Activated CD4-positive, alpha-beta T cell treated with anti-CD3 and anti-CD28 coated beads for 36 hours (primary cell): ENCODE measurements at places on chromosomes 13 and 19.
A peak's percentile ranks its signal among the peaks of the same experiment; 100 is the strongest.

DNA sequence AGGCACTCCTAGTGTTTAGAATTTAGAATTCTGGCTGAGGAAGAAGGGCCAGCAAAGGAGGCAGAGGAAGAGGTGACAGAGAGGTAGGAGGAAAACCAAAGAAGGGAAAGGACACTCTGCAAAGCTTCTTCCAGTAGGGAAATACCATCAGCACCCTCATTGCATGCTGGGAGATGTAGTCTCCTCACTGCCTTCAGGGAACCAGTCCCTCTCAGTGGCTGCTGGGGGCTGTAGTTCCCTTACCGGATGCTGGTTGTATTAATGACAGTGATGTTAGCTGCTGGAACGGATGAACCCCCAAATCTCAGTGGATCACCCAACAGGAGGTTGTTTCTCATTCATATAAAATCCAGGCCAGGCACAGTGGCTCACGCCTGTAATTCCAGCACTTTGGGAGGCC lies 10.1 kb downstream of the GRIN2D start:
- DNase-seq: peak; percentile 66

DNA sequence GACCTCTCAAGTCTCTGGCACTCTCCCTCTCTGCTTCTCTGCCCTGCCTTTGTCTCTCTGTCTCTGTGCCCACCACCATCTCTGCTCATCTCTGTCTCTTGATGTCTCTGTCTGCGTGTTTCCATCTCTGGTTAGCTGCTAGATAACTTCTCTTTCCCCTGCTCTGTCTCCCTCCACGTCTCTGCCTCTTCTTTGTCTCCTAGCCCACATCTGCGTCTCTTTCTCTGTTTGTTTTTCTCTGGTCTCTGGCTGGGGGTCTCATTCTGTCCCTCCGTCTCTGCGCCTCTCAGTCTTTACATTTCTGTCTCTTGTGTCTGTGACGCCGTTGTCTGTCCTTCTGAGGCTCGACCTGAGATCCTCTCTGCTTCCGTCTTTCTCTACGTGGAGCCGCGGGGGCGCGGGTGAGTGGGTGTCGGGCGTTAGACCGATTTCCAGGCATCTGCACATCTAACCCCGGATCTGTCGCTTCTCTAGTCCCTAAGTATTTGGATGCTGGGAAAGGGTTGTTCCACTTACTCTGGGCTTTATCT lies 386 bp downstream of the GIPR start:
- peak; percentile 61 for DNase-seq

DNA sequence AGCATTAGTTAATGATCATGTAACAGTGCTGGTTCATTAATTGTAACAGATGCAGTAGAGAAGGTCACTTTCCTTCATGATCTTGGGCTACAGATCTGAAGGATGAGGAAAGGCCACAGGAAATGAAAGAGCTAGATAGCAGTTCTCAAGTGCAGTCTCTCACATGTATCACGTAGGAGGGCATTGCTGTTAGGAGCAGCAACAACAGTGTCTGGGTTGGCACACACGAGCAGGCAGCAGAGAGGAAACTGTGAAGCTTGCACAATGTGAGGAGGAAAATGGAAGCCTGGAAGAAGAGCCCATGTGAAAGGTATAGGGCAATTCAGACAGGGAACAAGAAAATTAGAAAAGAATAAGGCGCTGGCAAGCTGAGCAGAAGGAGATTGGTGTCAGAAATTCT lies 1741.5 kb downstream of the PCDH9 start:
- DNase-seq: no peak

GRCh38 chr19:42279902-42280814 lies 11.1 kb downstream of the CIC start:
- peak; percentile 92 for DNase-seq

GRCh38 chr13:45200701-45201232 lies at the start of gene KCTD4:
TSS of gene KCTD4 (minus strand) at chr13:45201045. CDS start at chr13:45194567, 6,478 bp downstream.
- no peak for DNase-seq

- DNase-seq: peak; percentile 50
Measured at GRCh38 chr19:40229484-40229883, 3.0 kb upstream of the CCNP start.

GRCh38 chr19:37902668-37903067 lies 3.7 kb downstream of the WDR87 start:
- DNase-seq: peak; percentile 93

GRCh38 chr13:26255115-26255514 lies 1.2 kb downstream of the CDK8 start:
- no peak for DNase-seq

DNA sequence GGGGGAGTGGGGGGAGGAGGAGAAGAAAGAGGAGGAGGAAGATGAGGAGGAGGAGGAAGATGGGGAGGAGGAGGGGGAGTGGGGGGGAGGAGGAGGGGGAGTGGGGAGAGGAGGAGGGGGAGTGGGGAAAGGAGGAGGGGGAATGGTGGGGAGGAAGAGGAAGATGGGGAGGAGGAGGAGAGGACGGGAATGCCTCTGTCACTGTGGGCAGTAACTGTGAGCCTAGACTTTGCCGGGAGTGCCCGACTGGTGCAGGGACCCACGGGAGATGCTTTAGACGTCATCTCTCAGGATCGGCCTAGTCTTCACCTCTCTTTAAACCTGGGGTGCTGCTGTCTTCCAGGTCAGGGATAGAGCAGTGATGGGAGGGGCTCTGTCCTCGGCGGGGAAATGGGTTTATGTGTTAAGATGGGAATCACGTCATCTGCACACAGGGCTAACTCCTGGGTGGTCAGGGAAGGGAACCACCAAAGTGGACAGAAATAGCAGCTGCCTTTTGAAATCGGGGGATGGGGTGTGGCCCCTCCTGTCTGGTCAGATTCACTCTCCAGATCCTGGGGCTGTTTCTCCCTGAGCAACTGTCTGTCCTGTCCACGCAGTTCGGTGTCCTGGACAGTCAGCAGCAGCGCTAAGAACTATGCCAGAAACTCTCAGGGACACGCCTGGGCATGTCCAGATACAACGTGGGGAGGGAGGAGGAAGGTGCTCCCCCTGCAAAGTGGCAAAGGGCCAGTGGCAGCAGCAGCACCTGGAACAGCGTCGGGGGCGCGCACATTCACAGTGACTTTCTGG lies 26.9 kb downstream of the GAS6 start:
- no peak for DNase-seq

GRCh38 chr13:33640832-33641231 lies 177.1 kb upstream of the RFC3 start:
- no peak for DNase-seq

- no peak for DNase-seq
Measured at GRCh38 chr13:94556041-94556440, 39.9 kb downstream of the TGDS start.

GRCh38 chr19:30908262-30908771 lies 440.9 kb downstream of the TSHZ3 start:
- no peak for DNase-seq

- DNase-seq: peak; percentile 36
Measured at GRCh38 chr19:18477042-18477779, 39.3 kb upstream of the ISYNA1 start.

GRCh38 chr19:28556371-28556770 lies 656.6 kb downstream of the UQCRFS1 start:
- DNase-seq: no peak

GRCh38 chr13:113964251-113964995 lies 9.5 kb downstream of the C13orf46 start:
- DNase-seq: no peak

GRCh38 chr13:44523146-44524015 lies 52.7 kb downstream of the TSC22D1 start:
- DNase-seq: no peak

DNA sequence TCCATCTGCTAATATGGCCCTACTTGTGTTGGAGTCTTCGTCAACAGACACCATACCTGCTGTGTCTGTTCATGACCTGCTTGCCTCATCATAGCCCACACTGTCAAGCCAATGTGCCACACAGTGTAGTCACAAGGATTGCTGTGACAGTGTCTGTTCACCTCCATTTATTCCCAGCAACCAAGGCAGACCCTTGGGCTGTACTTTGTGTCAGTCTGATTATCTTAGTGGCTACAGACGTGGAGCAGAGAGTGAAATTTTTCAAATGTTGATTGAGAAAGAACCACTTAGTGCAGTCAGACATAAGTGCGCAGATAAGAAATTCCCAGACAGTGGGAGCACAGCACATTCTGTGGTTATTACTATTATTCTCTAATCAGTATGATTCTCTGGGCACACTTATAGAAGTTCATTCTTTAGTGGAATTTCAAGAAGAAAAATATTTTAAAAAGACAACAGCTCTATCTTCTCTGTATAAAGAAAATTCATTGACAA lies 184.6 kb downstream of the GPC6 start:
- no peak for DNase-seq

DNA sequence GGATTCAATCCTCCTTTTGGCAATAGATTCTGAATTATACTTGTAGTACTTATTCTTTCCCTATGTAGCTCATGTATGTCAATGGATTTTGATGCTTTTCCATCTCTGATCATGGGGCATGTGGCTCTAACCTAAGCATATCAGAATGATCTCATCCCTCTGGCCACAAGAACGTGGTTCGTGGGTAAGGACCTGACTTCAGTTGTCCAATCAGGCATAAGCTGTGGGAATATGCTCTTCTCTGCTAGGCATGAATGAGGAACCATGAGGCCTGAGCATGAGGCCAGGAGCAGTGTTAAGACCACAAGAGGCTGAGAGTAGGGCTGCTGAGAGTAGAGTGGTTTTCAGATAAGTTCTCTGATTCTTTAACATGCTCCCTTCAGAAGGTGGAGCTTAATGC lies 292.4 kb upstream of the TSHZ3 start:
- DNase-seq: no peak

DNA sequence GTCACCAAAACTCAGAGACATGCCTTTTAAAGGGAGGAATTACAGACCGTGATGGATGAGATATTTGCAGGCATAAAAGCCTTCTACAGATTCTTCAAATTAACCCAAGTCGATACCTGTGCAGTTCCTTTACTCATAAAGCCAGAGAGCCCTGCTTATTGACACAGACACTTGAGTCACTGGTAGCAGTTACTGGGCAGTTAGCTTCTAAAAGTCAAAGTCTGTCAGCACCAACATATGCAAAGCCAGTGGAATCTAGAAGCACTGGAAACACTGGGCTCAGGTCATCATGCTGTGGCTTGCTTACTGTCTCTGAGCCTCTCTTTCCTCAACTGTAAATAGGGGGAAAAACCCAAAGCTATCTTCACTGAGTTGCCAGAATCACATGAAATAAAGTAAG lies 25.7 kb upstream of the LRCH1 start:
- DNase-seq: no peak

GRCh38 chr19:10566408-10566657 lies 523 bp upstream of the KRI1 start:
- no peak for DNase-seq

GRCh38 chr13:99688776-99689175 lies 187.5 kb downstream of the TM9SF2 start:
- no peak for DNase-seq

DNA sequence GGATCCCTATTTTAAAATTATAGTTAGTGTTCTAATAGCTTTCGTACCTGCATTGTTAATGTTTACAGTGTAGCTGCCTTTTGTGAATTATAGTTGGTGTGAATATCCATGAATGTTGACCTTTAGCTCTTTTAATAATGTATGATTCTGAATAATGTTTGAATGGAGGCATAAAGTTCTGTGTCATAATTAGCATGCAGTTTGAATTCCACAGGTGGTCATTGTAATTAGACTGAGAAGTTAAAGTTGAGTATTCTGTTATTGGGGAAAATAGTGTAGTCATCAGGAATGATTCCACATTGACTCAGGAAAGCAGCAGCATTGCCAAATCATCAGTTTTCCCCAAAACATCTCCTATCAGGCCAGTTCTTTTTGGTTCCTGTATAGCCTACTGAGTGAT lies 12.1 kb downstream of the GPR18 start:
- DNase-seq: no peak

DNA sequence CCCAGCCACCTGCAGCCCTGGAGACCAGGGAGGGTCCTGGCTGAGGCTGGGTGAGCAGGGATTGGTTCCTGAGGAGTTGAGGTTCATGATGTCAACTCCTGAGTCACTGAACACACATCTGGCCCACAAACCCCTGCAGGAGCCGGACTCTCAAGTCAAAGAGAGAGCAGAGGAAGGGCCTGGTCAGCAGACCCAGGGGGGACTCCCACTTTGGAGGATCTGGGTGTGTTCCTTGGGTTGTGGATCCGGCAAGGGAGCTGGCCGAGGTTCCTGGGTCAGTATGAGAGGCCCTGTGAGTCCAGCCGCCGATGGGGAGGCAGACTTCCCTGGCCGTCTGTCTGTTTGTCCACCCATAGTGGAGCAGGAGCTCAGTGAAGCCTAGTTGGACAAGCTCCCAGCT lies 4.0 kb downstream of the SLC7A10 start:
- DNase-seq: no peak

GRCh38 chr19:7177926-7178325 lies 108.4 kb downstream of the ZNF557 start:
- DNase-seq: no peak

DNA sequence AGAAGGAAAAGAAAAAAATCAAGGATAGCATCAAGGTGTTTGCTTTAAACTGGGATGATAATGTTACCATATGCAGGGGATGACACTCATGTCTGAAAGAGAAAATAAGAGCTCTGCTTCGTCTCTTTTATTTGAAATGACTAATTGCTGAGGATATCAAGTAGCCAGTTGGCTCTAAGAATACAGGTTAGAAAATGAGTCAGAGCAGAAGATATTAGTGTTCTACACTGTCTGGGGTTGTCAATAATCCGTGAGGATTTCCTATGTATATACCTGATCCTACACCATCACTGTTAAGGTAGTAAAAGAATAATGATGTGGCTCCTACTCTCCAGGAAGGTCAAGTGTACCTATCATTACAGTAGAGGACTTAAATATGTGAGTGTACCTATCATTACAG lies 562.5 kb downstream of the GPC6 start:
- no peak for DNase-seq

- DNase-seq: no peak
Measured at GRCh38 chr13:112605531-112605990, 17.6 kb upstream of the TUBGCP3 start.

DNA sequence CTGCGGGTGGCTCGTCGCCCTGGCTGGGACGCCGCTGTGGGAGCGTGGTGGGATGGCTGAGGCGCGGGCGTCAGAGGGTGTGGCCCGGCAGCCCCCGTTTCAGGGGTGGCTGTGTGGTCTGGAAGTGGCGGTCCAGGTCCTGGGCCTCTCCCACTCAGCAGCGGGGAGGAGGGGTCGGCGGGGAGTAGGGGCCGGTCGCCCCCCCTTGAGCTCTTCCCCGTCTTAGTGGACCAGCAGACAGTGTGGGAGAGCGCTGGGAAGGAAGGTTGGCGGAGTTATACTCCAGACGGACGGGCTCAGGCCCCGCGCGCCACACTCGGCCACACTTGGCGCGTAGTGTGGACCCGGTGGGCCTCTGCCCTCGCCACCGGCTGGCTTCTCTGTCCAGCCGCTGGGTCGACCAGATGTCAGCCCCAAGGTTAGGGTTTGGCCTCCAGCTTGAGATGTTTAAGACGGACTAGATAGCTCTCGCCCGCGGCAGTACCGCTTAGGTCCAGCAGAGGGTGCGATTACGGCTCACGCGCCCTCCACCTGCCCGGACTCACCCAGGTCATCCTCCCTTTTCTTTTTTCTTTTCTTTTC lies 21.7 kb upstream of the ZNF429 start:
- DNase-seq: peak; percentile 81

GRCh38 chr13:88000787-88001186 lies 329.6 kb downstream of the SLITRK5 start:
- no peak for DNase-seq

- no peak for DNase-seq
Measured at GRCh38 chr19:718991-719512, 10.3 kb downstream of the PALM start.
